ENCODE measurements at places on chromosomes 12 and 14. TPM values are rescaled to one million over a fixed set of nuclear protein-coding genes. Genes with fewer than 3 reads are reported as not detected.

Gene LRIG3
- 18.3 TPM for total RNA-seq

Gene HOXC9
- total RNA-seq = not detected

Gene CALCOCO1
- total RNA-seq = 142 TPM

Gene ACSM4
- total RNA-seq = not detected

Gene GPATCH2L
- 62.0 TPM for total RNA-seq

Gene PLCZ1
- not detected for total RNA-seq

Gene CLEC12A
- not detected for total RNA-seq

Gene PLBD1
- 2.8 TPM for total RNA-seq

Gene OTX2
- total RNA-seq = not detected

Gene CINP
- 57.3 TPM for total RNA-seq

Gene TMEM120B
- 10.7 TPM for total RNA-seq

All from regular cardiac myocyte (primary cell).